ENCODE measurements at places on chromosomes 6 and 20.

DNA sequence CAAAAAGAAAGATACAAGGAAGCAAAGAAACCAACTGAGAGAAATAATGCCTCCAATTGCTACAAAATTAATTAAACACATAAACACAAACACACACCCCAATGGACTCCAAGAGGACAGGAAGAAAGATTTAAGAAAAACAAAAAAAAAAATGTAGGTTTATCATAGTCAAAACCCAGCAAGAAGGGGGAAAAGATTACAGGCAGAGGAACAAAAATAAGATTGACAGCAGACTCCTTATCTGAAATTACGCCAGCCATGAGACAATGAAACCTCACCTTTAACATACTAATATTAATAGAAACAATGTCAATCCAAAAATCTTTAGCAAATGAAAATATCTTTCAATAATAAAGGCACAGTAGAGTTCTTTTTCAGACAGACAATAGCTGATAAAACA, 155.8 kb downstream of the RNGTT start:
- DNase-seq = no peak

GRCh38 chr6:55866128-55866527, 9.3 kb downstream of the BMP5 start:
- no peak for DNase-seq

- no peak for DNase-seq
Measured at GRCh38 chr20:47427746-47428145, 71.2 kb upstream of the ZMYND8 start.

GRCh38 chr6:49252901-49253300, 210.2 kb downstream of the MMUT start:
- no peak for DNase-seq

GRCh38 chr6:43924222-43924702, 154.3 kb downstream of the VEGFA start:
- peak; percentile 57 for DNase-seq

GRCh38 chr6:44122801-44123200, 4.5 kb downstream of the MRPL14 start:
- no peak for DNase-seq
